ENCODE measurements at places on chromosomes 5 and 9.

DNA sequence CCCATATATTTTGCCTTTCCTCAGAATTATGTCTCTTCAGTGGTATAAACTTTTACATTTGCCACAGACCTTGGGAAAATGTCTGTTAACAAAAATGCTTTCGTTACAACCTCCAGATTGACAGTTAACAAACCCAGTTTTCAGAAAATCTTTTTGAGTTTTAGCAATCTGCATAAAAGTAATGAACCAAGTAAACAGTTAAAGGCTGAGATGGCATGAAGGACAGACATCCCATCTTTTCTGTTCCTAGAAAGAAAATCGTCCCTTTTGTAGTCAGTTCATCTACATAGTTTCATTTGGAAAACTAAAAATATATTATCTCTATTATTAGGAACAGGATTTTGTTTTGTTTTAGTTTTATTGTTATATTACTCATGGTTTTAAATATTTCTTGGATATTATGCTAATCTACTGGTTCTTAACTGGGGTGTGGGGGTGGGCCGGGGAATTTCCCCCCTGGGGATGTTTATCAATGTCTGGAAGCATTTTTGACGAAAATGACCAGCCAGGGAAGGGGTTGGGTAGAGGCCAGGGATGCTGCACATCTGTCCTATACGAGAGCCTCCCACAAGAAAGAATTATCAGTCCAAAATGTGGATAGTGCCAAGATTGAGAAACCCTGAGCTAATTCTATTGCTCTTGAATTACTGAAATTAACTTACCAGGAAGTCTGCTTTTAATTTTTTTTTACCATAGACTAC is 11.9 kb downstream of the FYB1 start:
- DNase-seq = no peak

DNA sequence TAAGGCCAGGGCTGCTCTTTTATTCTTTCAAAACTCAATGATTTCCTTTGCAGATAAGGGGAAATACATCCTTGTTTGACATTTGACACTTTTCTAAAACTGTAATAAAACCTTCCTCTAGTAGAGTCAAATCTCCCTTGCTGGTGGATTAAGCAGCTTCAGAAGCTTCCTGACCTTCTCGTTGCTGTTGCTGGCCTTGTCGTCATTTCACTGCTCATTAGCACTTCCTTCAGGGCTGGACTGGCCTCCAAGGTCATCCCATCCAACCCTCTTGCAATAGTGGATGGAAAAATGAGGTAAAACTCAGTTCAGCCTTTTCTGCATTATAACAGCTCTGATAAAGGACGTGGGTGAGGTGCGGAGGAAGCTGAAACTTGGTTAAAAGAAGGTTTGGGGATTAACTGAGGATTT is 1.1 kb upstream of the ADAMTSL1 start:
- no peak for DNase-seq

- no peak for DNase-seq
Observed at GRCh38 chr9:129728744-129729143, 24.1 kb downstream of the PTGES start.

DNA sequence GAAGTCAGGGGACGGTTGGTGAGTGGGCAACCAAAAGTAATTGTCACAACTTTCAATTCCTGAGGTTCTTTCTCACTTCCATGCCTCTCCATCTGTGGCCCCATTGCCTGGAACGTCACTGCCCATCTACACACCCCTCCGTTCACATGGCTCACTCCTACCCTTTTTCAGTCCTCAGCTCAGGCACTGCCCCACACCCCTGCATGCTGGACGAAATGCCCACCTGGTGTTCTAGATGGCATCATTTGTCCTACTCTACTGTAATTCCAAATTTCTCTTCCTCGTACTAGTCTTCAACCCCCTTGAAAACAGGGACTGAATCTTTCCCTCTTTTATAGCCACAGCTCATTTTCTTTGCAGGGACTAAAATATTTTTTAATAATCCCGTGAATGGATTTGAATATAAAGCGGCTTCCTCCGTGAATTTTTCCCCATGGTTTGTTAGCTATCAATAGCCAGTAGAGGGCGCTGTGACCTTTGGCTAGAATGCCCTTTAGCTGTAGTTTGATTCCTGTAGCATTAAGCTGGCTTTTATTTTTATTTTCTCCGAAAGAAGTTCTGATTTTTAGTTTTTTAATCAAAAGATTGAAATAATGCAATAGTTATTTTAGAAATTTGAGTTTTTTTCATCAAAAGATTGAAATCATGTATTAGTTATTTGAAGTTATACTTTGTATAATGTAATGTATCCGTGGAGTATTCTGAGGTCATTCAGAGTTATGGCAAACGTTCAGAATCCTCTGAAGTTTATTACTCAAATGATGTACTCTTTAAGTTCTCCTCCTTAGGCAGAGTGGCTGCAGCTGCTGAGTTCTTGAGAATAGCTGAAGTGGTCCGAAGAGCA is 232.1 kb downstream of the SH3GL2 start:
- peak; percentile 77 for DNase-seq

- no peak for DNase-seq
Observed at GRCh38 chr5:32711681-32712480, 760 bp downstream of the NPR3 start.

GRCh38 chr5:35618781-35619180 is 1.1 kb downstream of the SPEF2 start:
- no peak for DNase-seq

DNA sequence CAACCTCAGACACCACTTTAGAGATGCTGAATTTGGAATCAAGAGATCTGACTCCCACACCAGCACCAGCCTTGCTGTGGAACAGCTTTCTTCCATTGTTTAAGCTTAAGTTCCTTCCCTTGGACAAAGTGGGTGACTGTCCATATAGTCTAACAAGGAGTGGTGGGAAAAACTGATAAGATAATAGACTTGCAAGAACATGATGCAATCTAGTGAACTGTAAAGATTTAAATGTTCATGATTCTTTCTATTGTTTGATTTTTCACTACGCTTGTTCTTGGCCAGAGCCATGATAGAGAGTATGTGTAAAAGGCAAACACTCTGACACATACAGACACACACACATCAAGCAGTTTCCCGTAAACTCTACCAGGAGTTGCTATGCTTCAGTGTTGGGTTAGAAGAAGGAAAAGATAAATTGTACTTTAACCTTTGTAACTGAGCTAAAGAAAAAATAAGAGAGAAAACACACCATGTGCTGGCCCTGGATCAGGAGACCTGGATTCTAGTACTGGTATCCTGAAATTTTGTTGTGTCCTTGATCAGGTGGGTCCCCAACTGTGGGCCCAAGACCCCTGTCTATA is 94.3 kb downstream of the PAPPA start:
- DNase-seq = no peak

DNA sequence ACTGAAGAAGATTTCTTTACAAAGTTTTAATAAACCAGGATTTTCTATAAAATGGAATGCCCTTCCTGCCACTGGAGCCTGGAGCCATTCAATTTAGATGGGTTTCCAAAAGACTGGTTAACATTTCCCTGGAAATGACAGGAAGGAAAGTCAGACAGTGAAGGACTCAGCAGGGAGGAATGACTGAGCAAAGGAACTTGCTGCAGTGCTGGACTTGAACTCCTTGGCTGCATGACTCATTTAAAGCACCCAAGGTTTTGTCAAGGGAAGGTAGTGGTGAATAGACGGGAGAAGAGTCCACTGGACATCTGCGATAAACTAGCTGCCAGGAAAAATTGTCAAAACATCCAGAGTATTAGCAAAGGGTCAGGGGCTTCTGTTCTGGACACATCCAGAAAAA is 163.8 kb upstream of the SLC28A3 start:
- DNase-seq = no peak

All from NCI-H1930 (cell line).